ENCODE measurements at places on chromosomes 7 and 10. TPM values are rescaled to one million over a fixed set of nuclear protein-coding genes. Genes with fewer than 3 reads are reported as not detected.

The KNDC1 gene
- total RNA-seq = not detected

The IQCE gene
- 13.0 TPM for total RNA-seq

The TMEM139 gene
- 11.9 TPM for total RNA-seq

The ANKRD2 gene
- not detected for total RNA-seq

The ADAM8 gene
- total RNA-seq = 3.3 TPM

The ANKRD1 gene
- total RNA-seq = not detected

The TSPAN15 gene
- total RNA-seq = 87.4 TPM

The C10orf62 gene
- 0.44 TPM for total RNA-seq

The TRIM73 gene
- total RNA-seq = 0.49 TPM

The PRLHR gene
- total RNA-seq = not detected

The EIF5AL1 gene
- not detected for total RNA-seq

The GARIN1A gene
- total RNA-seq = 1.7 TPM

The ACSM6 gene
- not detected for total RNA-seq

The BZW2 gene
- 39.0 TPM for total RNA-seq

The NUTM2E gene
- total RNA-seq = not detected

The ANXA11 gene
- 171 TPM for total RNA-seq

The MMS19 gene
- 87.8 TPM for total RNA-seq

The RSPH10B2 gene
- total RNA-seq = not detected

The TRIM50 gene
- 0.34 TPM for total RNA-seq

The FFAR4 gene
- 5.8 TPM for total RNA-seq

The NODAL gene
- total RNA-seq = not detected

The DOCK1 gene
- 41.1 TPM for total RNA-seq
